Activated CD4-positive, alpha-beta T cell treated with anti-CD3 and anti-CD28 coated beads, Interleukin-2, amount 10 ng/mL, durations not matched to agents 7 days and 5 days (primary cell): ENCODE measurements at places on chromosomes 11 and 22. TPM values are rescaled to one million over a fixed set of nuclear protein-coding genes. Genes with fewer than 3 reads are reported as not detected.

The TTLL12 gene
- 44.6 TPM for total RNA-seq

The RASL10A gene
- 0.37 TPM for total RNA-seq

DNA sequence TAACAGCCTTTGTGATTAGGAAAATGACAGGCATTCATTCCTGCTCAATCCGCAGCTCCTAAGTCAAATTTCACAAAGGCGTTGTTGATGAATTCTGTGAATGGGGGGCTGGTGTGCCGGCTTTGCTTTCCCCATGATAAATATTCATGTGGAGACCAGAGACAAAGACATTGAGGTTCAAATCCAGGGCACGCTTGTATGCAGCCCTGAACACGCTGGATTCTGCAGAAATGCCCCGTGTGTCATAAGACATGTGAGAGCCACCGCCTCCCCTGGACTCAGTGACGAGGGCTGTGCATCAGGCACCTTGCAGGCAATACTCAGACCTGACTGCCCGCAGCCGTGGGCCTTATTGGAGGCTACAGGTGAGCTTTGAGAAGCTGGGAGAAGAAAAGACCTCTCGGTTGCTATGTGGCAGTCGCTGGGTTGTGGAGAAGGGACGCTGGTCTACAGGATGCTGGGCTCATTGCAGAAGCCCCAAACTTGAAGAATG is 906.2 kb downstream of the BRD1 start:
- no peak for DNase-seq

- peak; percentile 68 for DNase-seq
Observed at GRCh38 chr22:25068707-25069106, 116.2 kb downstream of the KIAA1671 start.

- no peak for DNase-seq
Observed at GRCh38 chr11:120702656-120703055, 191.1 kb downstream of the GRIK4 start.

GRCh38 chr11:80722629-80723028 is 1281.8 kb upstream of the TENM4 start:
- DNase-seq = no peak
